ENCODE measurements at places on chromosomes 11 and 22.

DNA sequence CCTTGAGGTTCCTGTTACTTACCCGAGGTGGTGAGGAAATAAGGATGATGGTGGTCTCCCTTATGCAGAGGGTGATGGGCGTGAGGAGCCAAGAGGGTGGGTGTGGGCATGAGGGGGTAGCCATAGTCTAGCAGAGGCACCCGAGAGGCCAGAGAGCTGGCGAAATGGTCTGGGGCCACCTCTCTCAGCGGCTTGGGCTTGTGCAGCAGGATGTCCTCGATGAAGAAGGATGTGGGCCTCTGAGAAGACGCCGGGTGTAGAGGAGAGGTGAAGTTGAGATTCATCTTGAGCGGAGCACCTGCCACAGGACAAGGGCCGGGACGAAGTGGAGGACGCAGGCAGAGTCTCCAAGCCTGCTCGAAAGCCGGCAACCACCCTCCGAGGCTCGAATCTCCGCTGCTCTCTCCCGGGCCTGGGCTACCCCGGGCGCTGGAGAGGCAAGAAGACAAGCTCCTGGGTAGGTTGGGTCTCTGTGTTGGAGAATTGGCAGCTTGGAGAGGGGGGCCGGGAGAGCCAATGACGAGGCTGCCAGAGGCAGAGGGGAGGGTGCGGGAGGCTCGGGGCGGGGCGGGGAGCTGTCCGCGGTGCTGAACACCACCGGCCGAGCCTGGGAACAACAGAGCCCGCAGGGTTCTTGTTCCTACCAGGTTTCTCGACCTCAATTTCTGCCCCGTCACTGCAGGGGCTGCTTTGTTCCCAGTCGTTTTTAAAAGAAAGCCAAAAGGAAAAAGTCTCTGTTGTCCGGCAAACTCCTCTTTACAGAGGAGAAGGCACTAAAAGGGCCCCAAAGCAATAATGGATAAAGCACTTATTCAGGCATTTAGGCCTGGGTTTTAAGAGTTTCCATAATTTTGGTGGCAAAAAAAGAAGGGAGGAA is at the start of gene BSX:
Gene BSX (minus strand): TSS at position 447 of the 877 bp plus-strand sequence. CDS start 163 bp downstream, at position 284.
- DNase-seq = peak; percentile 50

- DNase-seq = no peak
Observed at GRCh38 chr22:23553924-23554870, 25.9 kb downstream of the IGLL1 start.

DNA sequence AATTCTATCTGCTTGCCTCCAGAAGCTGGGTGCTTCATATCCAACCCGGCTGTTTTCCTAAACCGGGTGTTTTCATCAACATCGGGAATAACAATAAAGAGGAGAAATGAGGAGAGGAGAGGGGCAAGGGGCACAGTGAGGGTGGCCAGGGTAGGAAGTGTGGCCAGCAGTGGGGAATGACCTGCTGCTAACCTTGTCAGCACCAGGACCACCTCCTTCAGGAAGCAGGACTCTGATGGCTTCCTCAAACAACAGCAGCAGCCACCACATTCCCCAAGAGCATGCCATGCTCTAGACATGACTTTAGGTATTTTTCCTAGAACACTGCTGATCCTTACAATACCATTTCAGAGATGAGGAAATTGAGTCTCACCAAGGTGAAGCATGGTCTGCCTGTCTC is 52.4 kb downstream of the TPBGL start:
- DNase-seq = no peak

DNA sequence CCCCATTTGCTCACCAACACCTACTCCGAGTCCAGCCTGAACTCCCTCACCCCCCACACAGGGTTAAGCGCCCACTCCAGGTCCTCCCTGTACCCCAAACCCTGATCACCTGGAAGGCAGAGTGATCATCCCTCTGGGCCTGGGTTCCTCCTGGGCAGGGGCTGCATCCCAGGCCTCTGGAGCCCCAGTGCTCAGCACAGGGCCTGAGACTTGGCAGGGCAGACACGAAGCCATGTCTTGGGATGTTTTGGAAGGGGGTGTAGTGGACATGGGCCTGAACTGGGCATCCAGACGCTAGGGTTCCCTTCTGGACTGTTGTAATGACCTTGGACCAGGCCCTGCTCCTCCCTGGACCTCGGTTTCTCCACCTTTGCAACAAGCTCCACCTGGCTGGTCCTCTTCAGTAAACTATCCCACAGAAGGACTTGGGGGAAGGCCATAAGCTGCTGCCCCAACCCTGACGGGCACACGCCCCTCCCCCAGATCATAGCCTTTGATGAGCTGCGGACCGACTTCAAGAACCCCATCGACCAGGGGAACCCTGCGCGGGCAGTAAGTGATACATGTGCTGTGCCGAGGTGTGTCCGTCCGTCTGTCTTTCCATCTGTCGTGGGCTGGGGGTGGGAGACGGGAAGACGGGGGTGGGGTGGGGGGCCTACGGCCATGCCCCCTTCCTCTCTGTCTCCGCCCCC is 3.9 kb downstream of the CNIH2 start:
- DNase-seq = no peak

DNA sequence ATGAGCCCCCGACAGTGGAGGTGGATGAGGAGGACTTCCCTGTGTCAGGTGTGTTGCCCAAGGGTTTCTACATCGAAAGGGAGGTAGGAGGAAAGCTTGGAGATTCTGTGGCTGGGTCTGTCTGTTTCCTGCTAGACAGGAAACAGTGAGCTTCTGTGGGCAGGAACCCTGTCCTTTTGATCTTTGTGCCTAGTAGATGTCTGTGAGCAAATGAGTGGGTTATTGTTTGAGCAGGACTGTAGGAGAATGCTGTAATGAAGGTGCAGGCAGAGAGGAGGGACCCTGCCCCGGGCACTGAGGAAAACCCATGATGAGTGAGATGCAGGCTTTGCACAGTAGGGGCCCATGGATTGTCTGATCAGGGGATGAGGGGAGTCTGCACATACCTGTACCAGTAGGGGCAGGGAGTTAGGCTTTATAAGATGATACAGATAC is 14.0 kb downstream of the USP35 start:
- DNase-seq = no peak

DNA sequence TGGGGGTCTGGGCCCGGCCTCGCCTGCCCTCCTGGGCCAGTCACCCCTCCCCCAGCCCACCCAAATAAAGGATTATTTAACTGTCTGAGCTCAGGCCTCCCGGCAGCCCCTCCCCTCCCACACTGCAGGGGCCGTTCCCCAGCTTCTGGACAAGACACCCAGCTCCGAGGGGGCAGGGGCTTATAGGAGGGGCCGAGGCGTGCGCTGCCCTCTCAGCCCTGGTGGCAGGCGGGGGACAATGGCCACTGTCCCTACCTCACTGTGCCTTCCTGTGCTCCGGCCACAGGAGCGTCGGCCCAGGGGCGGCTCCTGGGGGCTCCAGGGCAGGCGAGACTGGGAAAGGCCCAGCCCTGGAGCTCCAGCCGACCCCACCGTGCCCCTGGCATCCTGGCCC is 2.2 kb upstream of the SELENOO start:
- DNase-seq = no peak

DNA sequence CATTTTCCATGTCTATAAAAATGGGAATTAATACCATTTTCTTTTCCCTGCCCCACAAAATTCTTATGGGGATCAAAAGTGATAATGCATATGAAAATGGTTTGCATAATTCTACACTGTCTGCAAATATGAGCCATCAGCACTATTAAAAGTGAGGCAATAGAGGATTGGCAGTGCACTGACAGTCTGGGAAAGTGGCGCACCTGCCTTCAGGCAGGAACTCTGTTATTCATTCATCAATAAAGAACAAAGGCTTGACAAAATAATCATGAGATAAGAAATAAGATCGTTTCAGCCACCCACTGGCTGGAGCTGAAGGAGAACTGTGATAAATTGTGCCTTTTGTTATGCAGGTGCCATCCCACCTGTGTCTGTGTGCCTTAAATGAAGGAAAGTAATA is 49.5 kb downstream of the ARFGAP2 start:
- DNase-seq = no peak

DNA sequence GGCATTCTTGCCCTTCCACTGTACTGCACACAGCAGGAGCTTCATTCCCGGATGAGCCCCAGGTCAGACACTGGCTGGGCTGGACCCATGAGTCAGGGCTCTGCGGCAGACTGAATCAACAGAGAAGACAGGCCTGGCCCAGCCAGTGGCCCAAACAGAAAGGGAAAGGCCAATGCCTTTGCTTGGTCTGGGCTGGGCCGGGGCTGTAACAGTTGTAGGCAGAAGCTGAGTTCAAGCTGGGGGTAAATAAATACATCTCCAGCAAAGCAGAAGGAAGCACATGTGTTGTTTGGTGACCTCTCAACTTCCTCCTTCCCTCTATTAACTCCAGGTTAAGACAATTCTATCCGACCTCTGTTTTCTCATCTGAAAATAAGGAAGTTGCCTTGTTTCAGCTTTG is 1.8 kb upstream of the SMIM35 start:
- no peak for DNase-seq

- DNase-seq = peak; percentile 27
Observed at GRCh38 chr11:975827-976226, 50.2 kb downstream of the AP2A2 start.

GRCh38 chr22:30863081-30863833 is 105.3 kb downstream of the MORC2 start:
- DNase-seq = no peak

DNA sequence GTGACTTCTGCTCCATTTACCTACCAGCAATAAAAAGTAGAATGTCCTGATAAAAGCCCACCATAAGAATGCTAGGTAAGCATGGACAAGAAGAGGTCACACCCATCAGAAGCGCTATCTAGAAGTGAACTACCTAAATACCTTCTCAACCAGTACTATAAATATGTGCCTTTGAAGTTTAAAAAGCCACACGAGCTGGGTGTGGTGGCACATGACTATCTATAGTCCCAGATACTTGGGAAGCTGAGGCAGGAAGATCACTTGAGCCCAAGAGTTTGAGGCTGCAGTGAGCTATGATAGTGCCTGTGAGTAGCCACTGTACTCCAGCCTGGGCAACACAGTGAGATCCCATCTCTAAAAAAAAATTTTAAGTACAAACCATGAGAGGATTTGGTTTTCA is 66.7 kb downstream of the PACSIN2 start:
- no peak for DNase-seq

DNA sequence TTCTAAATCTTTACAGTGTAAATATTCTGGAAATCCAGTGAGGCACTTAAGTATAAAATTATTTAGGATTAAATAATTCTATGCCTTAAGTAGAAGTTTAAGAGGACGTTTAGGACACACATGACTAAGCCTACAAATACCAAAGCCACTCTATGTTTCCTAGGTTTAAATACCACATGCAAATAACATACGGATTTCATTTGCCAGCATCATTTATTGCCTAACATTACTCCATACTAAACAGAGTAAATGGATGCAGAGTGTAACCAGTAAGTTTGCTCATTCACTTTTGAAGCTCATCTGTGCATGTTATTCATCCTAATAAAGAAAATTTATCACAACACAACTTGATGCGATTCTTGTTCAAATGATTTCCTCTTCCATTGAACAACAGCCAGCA is 4.1 kb downstream of the BDNF start:
- DNase-seq = no peak

GRCh38 chr11:60945295-60945667 is 6.7 kb downstream of the SLC15A3 start:
- DNase-seq = no peak

DNA sequence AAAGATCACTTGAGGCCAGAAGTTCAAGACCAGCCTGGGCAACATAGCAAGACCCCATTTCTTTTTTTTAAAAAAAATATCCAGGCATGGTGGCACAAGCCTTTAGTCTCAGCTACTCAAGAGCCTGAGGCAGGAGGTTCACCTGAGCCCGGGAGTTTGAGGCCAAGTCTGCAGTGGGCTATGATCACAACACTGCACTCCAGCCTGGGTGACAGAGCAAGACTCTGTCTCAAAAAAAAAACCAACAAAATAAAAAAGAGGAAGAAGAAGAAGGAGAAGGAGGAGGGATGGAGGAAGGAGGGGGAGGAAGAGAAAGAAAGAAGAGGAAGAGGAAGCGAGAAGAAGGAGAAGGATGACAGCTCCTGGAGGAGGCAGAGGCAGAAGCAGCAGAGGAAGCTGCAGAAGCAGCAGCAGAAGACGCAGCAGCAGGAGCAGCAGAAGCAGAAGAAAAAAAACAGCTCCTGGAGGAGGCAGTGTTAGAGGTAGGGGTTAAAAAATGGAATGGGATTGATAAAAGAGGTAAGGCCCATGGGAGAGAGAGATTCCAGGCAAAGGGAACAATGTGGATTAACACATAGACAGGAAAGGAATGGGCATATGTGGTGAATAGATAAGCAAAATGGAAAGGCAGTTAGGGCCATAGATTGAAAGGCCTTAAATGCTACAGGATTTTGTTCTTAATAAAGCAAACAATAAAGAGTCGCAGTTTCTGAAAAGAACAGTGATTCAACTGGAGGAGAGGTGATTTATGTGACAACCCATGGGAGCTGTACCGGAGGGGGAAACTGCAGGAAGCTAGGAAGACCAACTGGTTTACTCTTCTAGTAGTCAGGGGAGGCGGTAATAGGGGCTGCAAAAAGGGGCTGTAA is 10.9 kb downstream of the PRCP start:
- DNase-seq = no peak

GRCh38 chr11:105781807-105782206 is 171.9 kb downstream of the GRIA4 start:
- no peak for DNase-seq

DNA sequence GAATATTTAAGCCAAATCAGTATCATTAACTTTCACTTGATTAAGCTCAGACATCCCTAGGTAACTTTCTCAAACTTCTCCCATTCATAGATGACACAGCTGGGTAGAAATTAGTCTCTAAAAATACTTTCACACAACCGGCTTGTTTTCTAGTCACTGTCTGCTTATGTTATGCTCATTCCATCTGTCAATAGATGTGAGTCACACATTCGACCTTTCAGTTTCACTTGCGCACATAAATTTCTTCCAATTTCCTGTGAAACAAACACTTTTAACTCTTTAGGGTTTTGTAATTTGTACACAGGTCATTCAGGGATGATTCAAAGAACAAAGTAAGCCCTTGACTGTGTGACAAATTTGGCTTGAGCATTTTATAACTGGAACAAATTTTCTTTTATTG is 723.0 kb downstream of the KCNA4 start:
- no peak for DNase-seq

- no peak for DNase-seq
Observed at GRCh38 chr11:29024386-29024785, 916.2 kb downstream of the METTL15 start.

GRCh38 chr11:116348226-116348625 is 424.6 kb downstream of the BUD13 start:
- peak; percentile 8 for DNase-seq

DNA sequence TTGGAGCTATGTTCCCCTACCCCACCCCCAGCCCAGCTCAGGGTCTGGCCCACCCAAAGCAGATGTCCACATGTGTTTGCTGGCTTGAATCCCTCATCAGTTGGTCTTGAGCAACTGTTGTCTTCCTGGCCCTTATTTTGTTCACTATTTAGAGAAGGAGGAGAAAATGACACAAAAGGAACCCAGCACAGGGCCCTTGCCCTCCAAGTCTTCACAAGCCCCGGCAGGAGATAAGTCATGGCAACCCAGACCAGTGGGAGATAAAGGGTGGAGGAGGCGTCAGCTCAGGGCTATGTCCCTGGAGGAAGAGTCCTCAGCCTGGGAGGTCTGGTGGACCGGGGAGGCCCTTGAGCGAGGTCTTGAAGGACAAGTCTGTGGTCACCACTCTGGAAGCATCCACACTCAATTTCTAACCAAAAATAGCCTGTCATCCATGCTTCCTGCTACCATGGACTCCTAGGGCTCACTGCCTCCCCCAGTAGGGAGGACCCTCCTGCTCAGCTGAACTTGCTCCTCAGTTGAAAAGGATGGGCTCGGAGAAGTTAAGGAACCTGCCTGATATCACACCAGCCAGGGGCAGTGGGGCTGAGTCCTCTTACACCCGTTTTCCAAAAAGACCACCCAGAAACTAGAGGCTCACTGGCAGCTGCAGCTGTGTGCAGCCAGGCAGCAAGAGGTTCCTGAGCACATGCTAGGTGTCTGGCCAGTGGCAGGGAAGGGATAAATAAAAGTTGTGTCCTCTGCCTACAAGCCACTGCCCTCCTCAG is 1.8 kb upstream of the RAB3IL1 start:
- DNase-seq = no peak
